ENCODE measurements at places on chromosomes 3 and 15.

GRCh38 chr3:112338021-112338726, 5.2 kb downstream of the CD200 start:
- DNase-seq: no peak

- no peak for DNase-seq
These were observed 67.9 kb downstream of the FGF7 start for GRCh38 chr15:49490966-49491365.

- no peak for DNase-seq
These were observed 295.8 kb upstream of the THBS1 start for GRCh38 chr15:39285071-39285470.

- DNase-seq: no peak
These were observed 66.8 kb downstream of the GALK2 start for GRCh38 chr15:49236869-49237268.

- peak; percentile 71 for DNase-seq
These were observed 25.2 kb downstream of the IDH3A start for GRCh38 chr15:78174401-78174800.

DNA sequence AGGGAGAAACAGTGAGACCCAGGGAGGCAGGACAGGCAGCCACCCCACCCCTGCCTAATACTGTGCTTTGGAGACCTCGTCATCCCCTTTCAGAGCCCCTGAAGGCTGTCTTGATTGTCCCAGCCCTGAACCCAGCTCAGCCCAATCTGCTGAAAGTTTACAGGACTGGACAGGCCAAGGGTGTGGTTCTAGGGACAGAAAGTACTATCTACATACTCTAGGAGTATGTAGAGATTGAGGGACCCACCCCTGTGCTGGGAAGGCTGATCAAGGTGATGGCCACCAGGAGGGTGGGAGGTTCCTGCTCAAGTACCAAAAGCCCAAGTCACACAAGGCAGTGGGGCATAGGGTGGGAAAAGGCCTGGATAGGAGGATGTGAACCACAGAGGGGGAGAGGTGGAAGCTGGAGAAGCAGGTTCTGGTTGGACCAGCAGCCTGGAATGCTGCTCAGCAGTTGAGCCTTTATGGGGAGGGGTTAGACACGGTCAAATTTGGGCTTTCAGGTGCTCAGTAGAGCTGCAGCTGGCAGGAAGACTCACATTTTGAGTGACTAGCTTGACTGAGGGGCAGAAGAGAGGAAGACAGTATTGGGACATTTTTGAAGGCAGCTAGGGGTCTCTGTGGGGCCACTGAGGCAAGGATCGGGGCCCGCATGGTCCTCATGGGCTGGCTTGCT, 6.7 kb downstream of the NBEAL2 start:
- DNase-seq: no peak

GRCh38 chr3:68793759-68794701, 138.3 kb downstream of the TAFA4 start:
- DNase-seq: no peak

GRCh38 chr3:27216955-27217552, 152.1 kb downstream of the NEK10 start:
- no peak for DNase-seq

DNA sequence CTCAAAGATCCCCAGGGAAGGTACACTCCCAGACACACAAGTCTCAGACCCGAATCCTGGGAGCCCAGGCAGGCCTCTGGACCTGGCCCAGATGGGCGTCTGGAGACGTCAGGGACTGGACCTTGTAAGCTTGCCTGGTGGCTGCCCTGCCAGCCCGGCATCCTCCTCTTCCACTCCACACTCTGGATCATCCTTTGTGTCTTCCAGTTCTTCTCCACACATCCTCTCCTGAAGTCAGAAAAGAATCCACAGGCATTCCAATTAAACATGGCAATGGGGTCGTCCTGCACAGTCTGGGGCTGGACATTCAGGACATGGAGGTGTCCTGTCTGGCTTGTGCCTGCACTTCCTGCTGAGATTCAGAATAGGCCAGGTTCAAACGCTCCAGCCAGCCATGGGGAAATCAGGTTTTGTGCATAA, 208.8 kb upstream of the IGF1R start:
- DNase-seq: no peak

- DNase-seq: no peak
These were observed 101.2 kb downstream of the CORO2B start for GRCh38 chr15:68679961-68680371.

- DNase-seq: peak; percentile 37
These were observed 89.2 kb downstream of the TAMM41 start for GRCh38 chr3:11757441-11757875.

DNA sequence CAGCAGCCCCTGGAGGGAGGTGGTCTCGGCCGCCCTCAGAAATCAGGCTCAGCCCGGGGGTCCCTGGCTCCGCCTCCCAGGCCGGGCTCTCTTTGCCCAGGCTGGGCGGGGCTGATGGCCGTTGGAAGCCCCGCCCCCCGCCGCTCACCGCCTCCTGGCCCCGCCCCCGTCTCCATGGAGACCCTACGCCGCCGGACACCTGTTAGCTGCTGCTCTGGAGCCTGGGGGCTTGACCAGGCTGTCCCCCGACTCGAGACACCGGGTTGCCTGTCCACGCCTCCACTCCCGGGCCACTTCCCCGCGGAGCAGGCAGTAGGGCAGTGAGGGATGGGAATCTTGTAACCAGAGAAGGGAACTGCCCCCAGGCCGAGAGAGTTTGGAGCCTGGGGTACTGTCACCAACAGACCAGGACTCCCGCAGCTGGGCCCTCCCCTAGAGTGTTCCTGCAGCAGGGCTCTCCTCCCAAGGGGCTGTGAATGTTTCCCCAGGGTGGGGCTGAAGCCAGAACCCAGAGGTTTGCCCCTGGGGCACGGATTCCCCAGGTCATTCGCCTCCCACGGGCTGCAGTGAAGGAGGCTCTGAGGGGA, 27.8 kb upstream of the RPL32 start:
- peak; percentile 52 for DNase-seq

DNA sequence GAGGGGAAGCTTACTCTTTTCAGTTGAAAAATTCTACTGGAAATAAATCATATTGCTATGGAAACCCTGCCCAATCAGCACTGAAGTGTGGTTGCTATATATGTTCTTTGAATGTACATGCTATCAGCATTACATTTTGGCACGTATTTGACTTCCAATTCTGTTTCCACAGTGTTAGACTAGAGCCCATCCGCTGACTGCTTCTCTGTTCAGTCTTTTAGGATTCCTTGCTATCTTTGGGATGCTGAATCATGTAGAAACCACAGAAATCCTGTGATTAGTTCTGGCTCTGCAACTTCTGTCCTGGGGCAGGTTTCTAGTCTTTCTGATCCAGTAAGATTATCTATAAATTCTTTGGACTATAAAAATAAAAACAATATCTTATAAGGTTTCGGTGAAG, 128.2 kb upstream of the SLC7A14 start:
- no peak for DNase-seq

- no peak for DNase-seq
These were observed 416.1 kb downstream of the ROBO1 start for GRCh38 chr3:79351699-79352098.

DNA sequence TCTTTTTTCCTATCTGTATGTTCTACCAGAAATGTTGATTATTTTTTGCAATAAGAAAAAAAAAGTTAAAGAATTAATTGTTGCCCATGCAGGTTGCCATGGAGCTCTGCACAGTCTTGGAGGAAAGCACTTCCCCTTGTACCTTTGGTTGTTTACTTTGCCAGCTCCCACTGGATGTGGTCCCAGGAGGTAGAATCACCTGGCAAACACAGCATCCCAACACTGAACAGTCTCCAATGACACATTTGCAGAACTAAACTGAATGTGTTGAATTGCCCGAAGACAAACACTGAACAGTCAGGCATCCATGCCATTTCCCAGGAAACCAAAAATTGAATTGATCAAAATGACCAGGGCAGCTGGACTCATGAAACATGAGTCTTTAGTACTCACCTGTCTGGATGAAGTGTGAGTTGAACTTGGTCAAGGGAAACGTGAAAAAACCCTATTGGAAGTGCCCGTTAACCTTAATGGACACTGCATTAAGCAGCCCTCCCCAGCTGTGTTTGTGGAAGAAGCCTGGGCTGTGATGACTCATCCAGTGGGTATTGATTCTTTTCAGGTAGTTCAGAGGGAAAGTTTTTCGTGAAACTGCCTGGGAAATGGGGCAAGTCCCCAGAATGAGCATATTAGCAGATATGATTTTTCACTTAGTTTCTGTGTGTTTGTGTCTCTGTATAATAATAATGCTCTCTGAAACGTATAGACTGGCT, 284.7 kb upstream of the STT3B start:
- DNase-seq: no peak

- DNase-seq: peak; percentile 88
These were observed 6.5 kb downstream of the TPM1 start for GRCh38 chr15:63048776-63049665.

DNA sequence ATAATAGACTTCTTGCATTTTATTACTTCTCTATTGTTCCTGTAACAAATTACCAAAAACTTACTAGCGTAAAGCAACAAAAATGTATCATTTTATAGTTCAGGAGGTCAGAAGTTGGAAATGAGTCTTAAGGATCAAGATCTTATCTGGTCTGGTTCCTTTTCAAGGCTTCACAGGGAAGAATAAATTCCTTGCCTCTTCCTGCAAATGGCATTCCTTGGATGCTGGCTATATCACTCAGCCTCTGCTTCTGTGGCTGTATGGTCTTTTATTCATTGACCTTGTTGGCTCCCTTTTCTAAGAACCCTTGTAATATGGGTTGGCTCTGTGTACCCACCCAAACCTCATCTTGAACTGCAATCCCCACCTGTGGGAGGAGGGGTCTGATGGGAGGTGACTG, 478.4 kb upstream of the THBS1 start:
- no peak for DNase-seq

GRCh38 chr3:116000311-116000710, 377.0 kb downstream of the GAP43 start:
- no peak for DNase-seq

GRCh38 chr3:8345398-8345797, 156.2 kb upstream of the LMCD1 start:
- DNase-seq: peak; percentile 60

DNA sequence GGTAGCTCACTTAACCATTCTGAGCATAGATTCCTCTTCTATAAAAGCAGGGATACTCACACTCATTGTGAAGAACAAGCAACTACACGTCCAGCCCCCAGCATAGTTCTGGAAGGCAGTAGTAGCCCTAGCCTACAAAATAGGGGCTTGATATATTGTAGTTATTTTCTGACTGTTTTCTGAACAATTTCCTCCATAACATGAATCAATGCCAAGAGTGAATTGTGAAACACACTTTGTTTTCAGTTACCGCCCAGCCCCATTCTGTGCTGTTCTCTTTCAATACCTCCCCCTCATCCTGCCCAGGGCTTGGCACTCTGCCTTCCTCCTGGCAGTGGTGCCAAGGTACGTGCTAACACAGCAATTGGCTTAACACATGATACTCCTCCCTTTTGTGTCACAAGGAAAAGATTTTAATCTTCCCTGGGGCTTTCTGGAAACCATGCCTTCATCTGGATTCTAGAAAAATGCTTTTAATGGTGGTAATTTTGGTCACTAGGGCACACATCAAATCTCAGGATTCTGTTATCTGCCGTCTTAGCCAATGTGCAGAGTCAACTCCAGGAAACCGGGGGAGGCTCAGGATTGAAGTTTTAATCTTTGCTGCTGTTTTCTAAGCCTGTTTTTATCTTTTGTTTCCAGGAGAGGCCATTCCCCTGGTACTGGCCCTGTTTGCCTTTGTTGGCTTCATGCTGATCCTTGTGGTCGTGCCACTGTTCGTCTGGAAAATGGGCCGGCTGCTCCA, 37.2 kb downstream of the IL20RB start:
- peak; percentile 52 for DNase-seq

DNA sequence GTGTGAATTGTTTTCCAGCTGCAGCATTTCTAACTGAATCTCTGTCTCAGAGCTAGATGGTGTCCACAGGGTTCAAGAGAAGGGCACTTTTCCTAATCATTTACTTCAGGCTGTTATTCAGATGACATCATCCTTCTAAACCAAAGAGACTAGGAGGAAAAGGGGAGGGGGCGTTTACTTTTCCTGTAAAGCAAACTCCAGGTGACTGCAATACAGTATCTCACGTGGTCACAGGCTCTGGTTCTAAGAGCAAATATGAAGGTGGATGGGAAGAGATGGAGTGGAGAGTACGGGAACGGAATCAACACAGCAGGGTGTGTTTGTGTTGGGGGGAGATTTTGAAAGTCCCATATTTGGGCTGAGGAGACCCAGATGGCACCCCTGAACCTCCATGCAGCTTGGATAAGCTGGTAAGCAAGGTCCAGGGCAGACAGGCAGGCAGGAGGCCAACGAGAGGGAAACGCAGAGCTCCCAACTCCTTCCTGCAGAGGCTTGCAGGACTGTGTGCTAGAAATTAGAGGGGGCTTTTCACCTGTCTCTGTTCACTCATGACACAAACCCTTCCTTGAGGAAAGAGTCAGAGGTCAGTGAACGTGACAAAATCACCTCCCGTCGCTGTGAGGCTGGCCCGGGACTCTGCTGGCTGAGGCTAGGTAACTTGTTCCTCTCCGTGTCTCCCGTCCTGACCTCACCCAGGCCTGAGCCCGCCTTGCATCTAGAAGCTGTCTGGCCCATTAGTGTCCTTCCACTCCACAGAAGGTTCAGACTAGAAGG, 151.2 kb downstream of the OPA1 start:
- no peak for DNase-seq

- DNase-seq: peak; percentile 88
These were observed 5.8 kb upstream of the RPL29 start for GRCh38 chr3:52001443-52001974.

DNA sequence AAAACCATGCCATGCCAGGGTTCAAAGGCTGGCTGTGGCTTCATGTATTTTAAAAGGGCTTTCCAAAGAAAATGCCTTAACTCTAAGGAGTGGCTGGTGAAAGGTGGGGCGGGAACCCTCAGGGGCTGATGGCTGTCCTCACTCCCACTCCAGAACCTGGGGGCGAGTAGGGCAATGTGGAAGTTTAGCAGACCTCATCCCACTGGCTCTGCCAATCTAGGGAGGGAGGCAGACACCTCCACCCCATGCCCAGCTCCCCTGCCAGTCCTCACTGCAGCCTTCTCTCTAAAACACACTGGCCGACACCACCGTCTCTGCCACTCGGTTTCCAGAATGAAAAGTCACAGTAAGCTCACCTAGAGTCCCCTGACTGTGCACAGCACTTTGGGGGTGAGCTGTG, 99.5 kb downstream of the TMEM266 start:
- DNase-seq: no peak

DNA sequence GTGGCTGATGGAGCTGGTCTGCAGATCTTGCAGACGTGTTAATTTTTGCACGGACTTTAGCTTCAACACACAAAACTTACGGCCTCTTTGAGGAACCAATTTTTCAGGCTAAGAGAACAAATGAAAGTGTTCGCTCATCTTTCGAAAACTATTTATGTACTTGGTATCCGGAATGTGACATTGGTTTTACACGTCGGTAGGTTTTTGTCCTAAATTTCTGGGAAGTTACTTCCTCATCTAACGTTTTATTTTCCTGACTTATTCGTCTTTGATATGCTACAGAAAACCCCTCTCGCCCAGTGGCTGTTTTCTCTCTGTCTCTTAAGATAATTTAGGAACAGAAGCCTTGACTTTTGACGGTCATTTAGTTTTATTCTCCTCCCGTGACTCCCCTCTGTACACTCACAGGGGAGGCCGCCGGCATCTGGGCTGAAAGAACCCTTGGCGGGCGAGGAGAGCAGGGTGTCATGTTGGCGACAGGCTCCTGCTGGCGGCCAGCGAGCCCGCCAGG, 834 bp upstream of the GREM1 start:
- DNase-seq: peak; percentile 7

GRCh38 chr15:91491101-91491950, 362.2 kb upstream of the SLCO3A1 start:
- peak; percentile 29 for DNase-seq

- peak; percentile 88 for DNase-seq
These were observed 288.6 kb downstream of the UACA start for GRCh38 chr15:70474471-70475406.
